NCI-H460 (cell line): ENCODE measurements at places on chromosomes 7 and 10. TPM values are rescaled to one million over a fixed set of nuclear protein-coding genes. Genes with fewer than 3 reads are reported as not detected.

TUBB8 gene
- total RNA-seq, result not detected in 2 replicates

SLC39A12 gene
- total RNA-seq, result not detected in 2 replicates

TMEM196 gene
- total RNA-seq, result not detected in 2 replicates

NXPH1 gene
- total RNA-seq, result 1.1 and 2.4 TPM in 2 replicates

STEAP1 gene
- total RNA-seq, result 3.6 and 3.8 TPM in 2 replicates

LSM5 gene
- total RNA-seq, result 143 and 145 TPM in 2 replicates

PVRIG gene
- total RNA-seq, result not detected in 2 replicates

INA gene
- total RNA-seq, result not detected in 2 replicates

C7orf25 gene
- total RNA-seq, result 5.2 and 6.6 TPM in 2 replicates

HPS6 gene
- 16.7 and 19.5 TPM in 2 replicates for total RNA-seq

C7orf57 gene
- total RNA-seq, result 0.12 TPM in 1 of 2 replicates, not detected in the other

FOXI2 gene
- not detected in 2 replicates for total RNA-seq

DNAH11 gene
- 0.22 and 0.40 TPM in 2 replicates for total RNA-seq

PPP1R9A gene
- 3.6 and 5.6 TPM in 2 replicates for total RNA-seq

PDE1C gene
- 46.5 and 48.7 TPM in 2 replicates for total RNA-seq

STRIP2 gene
- 1.0 and 1.7 TPM in 2 replicates for total RNA-seq

HMX3 gene
- total RNA-seq, result 3.9 and 5.3 TPM in 2 replicates

TMEM213 gene
- total RNA-seq, result not detected in 2 replicates

COL26A1 gene
- total RNA-seq, result 0.09 and 0.25 TPM in 2 replicates

CLDN4 gene
- total RNA-seq, result 24.9 and 25.3 TPM in 2 replicates

ERCC6 gene
- total RNA-seq, result 7.9 and 10.3 TPM in 2 replicates

PLXNA4 gene
- total RNA-seq, result 0.02 TPM in 1 of 2 replicates, not detected in the other

WAC gene
- total RNA-seq, result 112 and 115 TPM in 2 replicates

CTAGE4 gene
- total RNA-seq, result 0.12 TPM in 2 replicates

GJC3 gene
- total RNA-seq, result not detected in 2 replicates

BTBD16 gene
- 0.43 and 0.45 TPM in 2 replicates for total RNA-seq

HABP2 gene
- total RNA-seq, result not detected in 2 replicates

PON1 gene
- total RNA-seq, result not detected in 2 replicates

DNAJB9 gene
- 18.0 and 24.1 TPM in 2 replicates for total RNA-seq

NEUROD6 gene
- not detected in 2 replicates for total RNA-seq

OPALIN gene
- not detected in 2 replicates for total RNA-seq

ADCYAP1R1 gene
- not detected in 2 replicates for total RNA-seq

UPK3B gene
- total RNA-seq, result 0.15 TPM in 1 of 2 replicates, not detected in the other

NT5C2 gene
- 170 and 220 TPM in 2 replicates for total RNA-seq

OR2A42 gene
- not detected in 2 replicates for total RNA-seq

RNF32 gene
- 1.4 and 2.8 TPM in 2 replicates for total RNA-seq

KLLN gene
- 1.6 and 2.1 TPM in 2 replicates for total RNA-seq

MACROH2A2 gene
- 25.7 and 28.0 TPM in 2 replicates for total RNA-seq

TAC1 gene
- total RNA-seq, result not detected in 2 replicates

BLVRA gene
- 68.1 and 85.1 TPM in 2 replicates for total RNA-seq

ADCY1 gene
- 1.5 and 2.3 TPM in 2 replicates for total RNA-seq

FXYD4 gene
- 0.50 and 1.8 TPM in 2 replicates for total RNA-seq

ZNF32 gene
- 37.2 and 42.7 TPM in 2 replicates for total RNA-seq

CLCN1 gene
- total RNA-seq, result 0.07 TPM in 1 of 2 replicates, not detected in the other
